ENCODE measurements at places on chromosomes 13 and 19.

GRCh38 chr13:20873348-20873747 is 29.2 kb downstream of the XPO4 start:
- peak; percentile 55 for DNase-seq

DNA sequence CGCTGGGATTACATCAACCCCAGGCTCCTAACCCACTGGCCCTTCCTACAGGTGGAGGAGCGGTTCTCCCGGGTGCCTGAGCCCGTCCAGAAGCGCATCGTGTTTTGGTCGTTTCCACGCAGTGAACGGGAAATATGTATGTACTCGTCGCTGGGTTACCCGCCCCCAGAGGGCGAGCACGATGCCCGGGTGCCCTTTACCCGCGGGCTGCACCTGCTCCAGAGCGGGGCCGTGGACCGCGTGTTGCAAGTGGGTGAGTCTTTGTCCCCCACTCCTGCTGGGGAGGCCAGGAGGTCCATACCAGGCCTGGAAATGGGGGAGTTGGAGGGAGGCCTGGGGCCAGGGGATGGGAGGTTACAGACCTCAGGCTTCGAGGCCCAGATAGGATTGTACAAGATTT is 4.4 kb downstream of the ZSWIM4 start:
- DNase-seq: no peak

GRCh38 chr13:111949311-111949710 is 117.6 kb upstream of the SOX1 start:
- no peak for DNase-seq

GRCh38 chr13:28339419-28339818 is 155.5 kb downstream of the FLT1 start:
- DNase-seq: peak; percentile 94

GRCh38 chr19:49555600-49556411 is 24.6 kb downstream of the NOSIP start:
- peak; percentile 41 for DNase-seq

- peak; percentile 4 for DNase-seq
These were observed 11.2 kb upstream of the CEACAM21 start for GRCh38 chr19:41564515-41565378.

- no peak for DNase-seq
These were observed 15.5 kb downstream of the DPF1 start for GRCh38 chr19:38208571-38208970.

- no peak for DNase-seq
These were observed 104.2 kb downstream of the UBL3 start for GRCh38 chr13:29746148-29746677.
